ENCODE measurements at places on chromosomes 1 and 21. TPM values are rescaled to one million over a fixed set of nuclear protein-coding genes. Genes with fewer than 3 reads are reported as not detected.

DNA sequence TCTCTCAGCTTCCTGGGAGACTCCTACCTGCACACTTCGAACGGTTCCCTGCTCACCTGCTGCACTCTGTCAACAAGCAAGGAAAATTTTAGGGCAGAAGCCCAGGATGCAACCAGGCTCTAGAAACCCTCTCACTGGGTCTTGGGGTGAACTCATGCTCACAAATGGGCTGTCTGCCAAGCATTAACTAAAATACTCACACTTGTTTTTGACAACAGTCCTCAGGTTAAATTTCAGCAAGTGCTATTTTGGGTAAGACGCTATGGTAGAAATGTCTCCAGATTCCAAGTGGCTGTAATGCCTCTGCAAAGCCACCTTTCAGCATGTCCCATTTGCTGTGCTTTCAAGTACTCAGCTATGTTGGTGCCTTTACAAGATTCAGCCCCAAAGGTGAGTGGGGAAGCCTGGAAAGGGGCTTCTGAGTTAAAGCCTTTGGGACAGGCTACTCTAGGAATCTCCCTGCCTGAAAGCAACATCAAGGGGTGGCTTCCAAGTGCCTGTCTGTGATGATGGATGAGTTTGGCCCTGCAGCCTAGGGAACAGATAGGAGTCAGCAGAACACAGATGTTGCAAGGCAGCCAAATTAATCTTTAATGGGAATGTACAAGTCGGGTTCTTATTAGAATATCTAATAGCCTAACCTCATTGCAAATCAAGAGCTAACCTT is 211.9 kb upstream of the SPAG17 start:
- no peak overlapping the region for H3K27ac ChIP-seq
- H3K4me1 ChIP-seq: no peaks in the 10 kb centered on the region
- no peaks in the 10 kb centered on the region for H3K27me3 ChIP-seq
- no peaks in the 10 kb centered on the region for H3K36me3 ChIP-seq
- no peak for DNase-seq
- no peak overlapping the region for H3K4me3 ChIP-seq

DNA sequence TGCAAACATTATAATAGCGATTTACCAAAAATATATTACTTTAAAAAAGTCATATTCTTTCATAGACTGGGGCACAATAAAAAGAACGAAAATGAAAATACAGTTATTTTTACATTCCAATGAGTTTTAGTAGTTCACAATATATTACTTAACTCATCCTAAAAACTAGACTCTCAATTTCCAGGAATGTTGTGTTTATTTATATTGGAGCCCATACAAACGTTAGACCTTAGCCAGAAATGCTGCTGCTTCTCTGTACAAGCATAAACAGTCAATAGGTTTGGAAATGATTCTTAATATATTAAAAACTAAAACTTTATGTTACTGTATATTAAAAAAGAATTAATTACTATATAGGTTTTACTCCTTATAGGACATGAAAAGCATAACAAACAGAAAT is 302.3 kb downstream of the BRINP3 start:
- no peak overlapping the region for H3K4me3 ChIP-seq
- no peak overlapping the region for H3K27ac ChIP-seq
- H3K4me1 ChIP-seq: peaks cover 8% of the 10 kb centered on the region
- no peak for DNase-seq

- H3K27ac ChIP-seq: no peak overlapping the region
- H3K4me1 ChIP-seq: no peaks in the 10 kb centered on the region
- H3K36me3 ChIP-seq: no peaks in the 10 kb centered on the region
These were observed 16.5 kb upstream of the NUAK2 start for GRCh38 chr1:205338011-205338410.

DNA sequence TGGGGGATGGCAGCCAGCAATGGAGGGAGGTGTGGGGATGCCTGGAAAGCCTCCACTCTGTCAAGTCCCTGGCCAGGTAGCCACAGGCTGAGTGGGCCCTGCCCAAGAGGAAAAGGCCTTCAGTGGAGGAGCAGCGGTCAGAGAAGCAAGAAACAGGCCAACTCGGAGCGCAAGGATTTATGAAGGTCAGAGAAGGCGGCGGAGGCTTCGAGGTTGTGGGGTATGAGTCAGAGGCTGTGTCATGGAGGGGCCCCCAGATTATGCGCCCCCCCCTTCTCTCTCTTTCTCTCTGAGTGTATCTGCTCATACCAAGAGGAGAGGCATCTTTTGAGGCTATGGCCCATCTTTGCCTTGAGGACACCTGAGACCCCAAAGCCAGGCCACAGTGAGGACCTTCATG is 99.5 kb downstream of the CASZ1 start:
- no peak overlapping the region for H3K4me3 ChIP-seq
- H3K4me1 ChIP-seq: peaks cover 40% of the 10 kb centered on the region
- no peaks in the 10 kb centered on the region for H3K27me3 ChIP-seq
- no peak overlapping the region for H3K27ac ChIP-seq

- H3K4me3 ChIP-seq: no peak overlapping the region
- DNase-seq: no peak
- no peaks in the 10 kb centered on the region for H3K36me3 ChIP-seq
- no peaks in the 10 kb centered on the region for H3K4me1 ChIP-seq
- H3K27ac ChIP-seq: no peak overlapping the region
These were observed 193.5 kb downstream of the PAPPA2 start for GRCh38 chr1:176656257-176656995.

- no peak for DNase-seq
- H3K4me3 ChIP-seq: no peak overlapping the region
- peaks cover 11% of the 10 kb centered on the region for H3K36me3 ChIP-seq
- peaks cover 32% of the 10 kb centered on the region for H3K4me1 ChIP-seq
- H3K27me3 ChIP-seq: no peaks in the 10 kb centered on the region
- H3K27ac ChIP-seq: no peak overlapping the region
These were observed 138.9 kb downstream of the FOXD2 start for GRCh38 chr1:47576758-47577115.

The SPRR2A gene
- not detected for total RNA-seq

DNA sequence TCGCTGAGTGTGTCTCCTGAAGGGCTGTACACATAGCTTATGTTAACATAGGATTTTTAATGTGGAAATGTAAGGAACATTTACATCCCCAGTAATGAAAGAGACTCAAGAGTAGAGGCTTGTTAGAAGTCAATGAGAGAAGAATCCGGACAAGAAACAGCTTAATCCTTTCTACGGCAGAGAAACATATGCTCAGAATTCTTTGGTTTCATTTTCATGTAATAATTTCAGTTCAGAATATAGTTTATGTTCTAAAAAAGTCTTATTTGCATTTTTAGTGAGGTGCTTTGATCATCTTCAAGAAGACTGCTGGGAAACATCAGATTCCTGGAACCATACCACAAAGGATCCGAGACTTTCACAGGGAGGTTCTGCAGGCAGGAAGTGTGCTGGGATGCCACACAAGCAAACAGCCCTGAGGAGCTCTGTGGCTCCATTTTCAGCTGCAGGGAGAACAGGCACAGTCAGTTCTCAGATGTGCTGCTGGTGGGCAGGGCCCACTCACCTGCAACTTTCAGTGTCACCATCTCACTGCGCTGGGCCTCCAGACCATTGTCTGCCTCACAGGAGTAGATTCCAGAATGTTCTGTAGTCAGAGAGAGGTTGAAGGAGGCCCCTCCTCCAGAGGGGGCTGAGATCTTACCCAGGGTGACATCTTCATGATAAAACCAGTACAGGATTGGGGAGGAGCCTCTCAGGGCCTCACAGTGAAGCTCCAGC is 28.4 kb downstream of the FCRL5 start:
- no peak overlapping the region for H3K4me3 ChIP-seq
- H3K27ac ChIP-seq: no peak overlapping the region
- no peaks in the 10 kb centered on the region for H3K36me3 ChIP-seq
- no peaks in the 10 kb centered on the region for H3K4me1 ChIP-seq
- peaks cover 13% of the 10 kb centered on the region for H3K27me3 ChIP-seq

GRCh38 chr21:26842974-26843932 is 2.0 kb downstream of the ADAMTS1 start:
- DNase-seq: peak; percentile 82
- peaks cover 19% of the 10 kb centered on the region for H3K27me3 ChIP-seq
- H3K4me3 ChIP-seq: peak overlapping the region; percentile 73
- peaks cover 16% of the 10 kb centered on the region for H3K4me1 ChIP-seq

DNA sequence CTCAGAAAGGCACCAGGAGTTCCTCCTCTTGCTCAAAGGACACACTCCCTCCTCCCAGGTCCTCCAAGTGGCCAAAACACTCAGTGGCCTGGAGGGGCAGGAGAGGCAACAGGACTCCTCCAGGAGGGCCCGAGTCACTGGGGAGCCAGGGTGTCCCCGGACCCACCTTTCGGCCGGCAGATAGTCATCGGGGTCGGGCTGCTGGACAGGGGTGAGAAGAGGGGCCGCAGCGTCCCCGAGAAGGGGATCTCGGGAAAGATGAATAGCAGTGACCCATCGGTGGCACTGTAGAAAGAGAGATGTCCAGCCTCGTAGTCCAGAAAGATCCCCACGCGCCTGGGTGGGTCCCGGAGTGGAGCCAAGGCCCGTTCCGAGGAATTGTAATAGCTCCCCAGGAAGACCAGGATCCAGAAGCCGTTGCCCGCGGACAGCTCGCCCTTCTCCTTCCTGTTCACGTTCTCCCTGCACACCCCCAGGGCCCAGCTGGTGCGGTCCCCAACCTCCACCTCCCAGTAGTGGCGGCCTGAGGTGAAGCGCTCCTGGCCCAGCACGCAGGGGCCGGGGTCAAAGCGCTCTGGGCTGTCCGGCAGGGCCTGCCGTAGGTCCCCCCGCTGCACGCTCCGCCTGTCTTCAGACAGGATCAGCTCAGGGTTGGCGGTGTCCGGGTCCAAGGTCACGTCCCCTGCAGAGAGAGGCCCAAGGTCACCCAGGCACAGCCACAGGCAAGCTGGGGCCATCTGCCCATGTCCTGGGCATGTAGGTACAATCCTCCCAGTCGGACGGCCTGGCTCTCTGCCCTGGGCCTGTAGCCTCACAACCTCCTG is 11.9 kb downstream of the TRIM11 start:
- peaks cover 65% of the 10 kb centered on the region for H3K36me3 ChIP-seq
- H3K27ac ChIP-seq: no peak overlapping the region
- DNase-seq: no peak
- H3K4me3 ChIP-seq: no peak overlapping the region

The LRRC8C gene
- total RNA-seq: 3.5 TPM

DNA sequence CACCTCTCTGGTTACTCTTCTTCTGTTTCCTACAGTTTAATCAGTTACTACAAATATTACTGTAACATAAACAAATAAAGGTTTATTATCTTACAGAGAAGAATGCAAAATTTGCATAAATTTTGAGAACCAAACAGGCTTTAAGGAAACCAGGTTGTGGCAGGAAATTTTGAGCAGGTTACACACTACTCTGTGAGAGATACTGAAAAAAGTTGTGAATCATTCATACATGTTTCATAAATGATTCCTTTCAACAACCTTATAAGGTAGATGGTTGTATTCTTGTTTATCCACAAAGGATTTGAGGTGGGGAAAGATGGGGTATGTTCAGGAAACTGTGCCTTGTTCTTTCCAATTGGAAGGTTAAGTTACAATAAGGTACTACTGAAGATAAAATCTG is 58.6 kb downstream of the MAST2 start:
- no peak overlapping the region for H3K27ac ChIP-seq
- H3K4me3 ChIP-seq: no peak overlapping the region
- no peaks in the 10 kb centered on the region for H3K36me3 ChIP-seq
- H3K4me1 ChIP-seq: no peaks in the 10 kb centered on the region

DNA sequence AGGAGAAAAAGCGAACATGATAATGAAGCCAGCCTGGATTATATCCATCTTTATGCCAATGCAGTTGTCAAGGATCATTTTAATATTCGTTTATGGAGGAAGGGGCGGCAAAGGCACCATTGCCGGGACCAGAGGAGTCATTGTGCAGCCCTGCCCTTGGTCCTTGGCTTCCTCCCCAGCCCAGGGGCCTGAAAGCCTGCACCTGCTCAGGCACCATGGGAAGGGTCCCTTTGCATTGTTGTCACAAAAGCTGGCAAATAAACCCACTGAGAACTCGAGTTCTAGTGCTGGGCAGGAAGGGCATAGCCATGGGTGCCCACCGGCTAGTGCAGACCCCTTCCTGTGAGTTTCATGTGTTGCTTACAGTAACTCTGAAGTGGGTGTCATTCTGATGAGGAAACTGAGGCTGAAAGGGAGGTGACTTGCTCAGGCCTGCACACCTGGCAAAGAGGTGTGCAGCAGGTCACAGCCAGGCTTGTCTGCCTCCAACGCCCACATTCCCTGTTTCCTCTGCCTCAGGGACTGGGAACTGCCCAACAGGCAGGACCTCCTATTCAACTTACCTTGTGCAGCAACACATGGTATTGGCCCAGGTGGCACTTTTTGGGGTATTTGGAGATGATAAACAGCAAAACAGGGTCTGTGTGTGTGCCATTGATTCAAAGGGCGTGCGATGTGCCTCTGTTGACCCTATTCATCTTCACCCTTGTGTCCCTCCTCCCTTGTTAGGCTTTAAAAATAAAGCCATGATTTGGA is 84.6 kb downstream of the MAN1C1 start:
- H3K36me3 ChIP-seq: no peaks in the 10 kb centered on the region
- no peak for DNase-seq
- no peaks in the 10 kb centered on the region for H3K4me1 ChIP-seq
- H3K27me3 ChIP-seq: peaks cover 72% of the 10 kb centered on the region

The LDLRAD1 gene
- 0.24 TPM for total RNA-seq

The STXBP3 gene
- total RNA-seq: 30.3 TPM
